ENCODE measurements at places on chromosomes 2 and 18. TPM values are rescaled to one million over a fixed set of nuclear protein-coding genes. Genes with fewer than 3 reads are reported as not detected.

The PTPRM gene
- total RNA-seq: 66.9 TPM

The SP140L gene
- 6.4 TPM for total RNA-seq

The TNS1 gene
- total RNA-seq: 14.7 TPM

The CYP26B1 gene
- total RNA-seq: 3.9 TPM

The CROCC2 gene
- 3.4 TPM for total RNA-seq

The GREB1L gene
- 39.3 TPM for total RNA-seq

The NDC80 gene
- 42.4 TPM for total RNA-seq

The SNX17 gene
- total RNA-seq: 142 TPM

The CD207 gene
- 0.44 TPM for total RNA-seq

The PAIP2B gene
- 16.5 TPM for total RNA-seq

The CHAC2 gene
- total RNA-seq: 9.2 TPM

The CFC1 gene
- total RNA-seq: 0.75 TPM

The SIX3 gene
- 0.32 TPM for total RNA-seq

DNA sequence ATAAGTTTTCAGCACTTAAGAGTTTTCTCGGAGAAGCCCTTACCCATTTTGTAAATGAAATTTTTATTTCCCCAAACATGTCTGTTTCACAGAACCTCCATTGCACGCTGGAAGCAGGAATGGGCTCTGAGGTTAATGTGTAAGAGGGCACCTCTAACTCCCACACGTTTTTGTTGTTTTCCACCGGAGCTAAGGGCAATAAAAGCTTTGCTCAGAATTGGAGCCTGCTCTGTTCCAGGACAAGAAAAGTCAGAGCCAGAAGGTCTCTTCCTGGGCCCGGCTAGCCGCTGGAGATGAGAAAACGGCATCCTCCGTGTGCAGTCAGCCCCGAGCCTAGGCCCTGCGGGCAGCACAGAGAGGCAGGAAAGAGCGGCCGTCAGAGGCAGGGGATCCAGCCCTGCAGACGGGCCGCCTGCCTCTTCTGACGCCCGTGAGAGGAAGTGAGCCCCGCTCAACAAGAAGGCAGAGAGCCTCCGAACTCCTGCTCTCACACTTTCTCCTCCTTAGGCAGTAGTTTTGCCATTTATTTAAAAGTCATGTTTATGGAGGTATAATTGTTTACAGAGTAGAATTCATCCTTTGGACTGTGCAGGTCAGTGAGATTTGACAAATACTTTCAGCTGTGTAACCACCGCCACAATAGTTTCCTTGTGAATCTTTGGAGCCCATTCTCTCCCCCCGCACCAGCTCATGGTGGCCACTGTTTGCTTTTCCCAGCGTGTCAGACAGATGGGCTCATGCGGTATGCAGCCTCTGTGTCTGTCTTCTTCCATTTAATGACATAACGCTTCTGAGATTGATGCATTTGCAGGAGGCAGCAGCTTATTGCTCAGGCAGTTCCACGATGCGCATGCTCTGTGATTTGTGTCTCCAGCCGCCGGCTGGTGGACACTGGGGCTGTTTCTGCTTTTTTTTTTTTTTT lies 117.3 kb downstream of the GALR1 start:
- peak; percentile 98 for ATAC-seq

DNA sequence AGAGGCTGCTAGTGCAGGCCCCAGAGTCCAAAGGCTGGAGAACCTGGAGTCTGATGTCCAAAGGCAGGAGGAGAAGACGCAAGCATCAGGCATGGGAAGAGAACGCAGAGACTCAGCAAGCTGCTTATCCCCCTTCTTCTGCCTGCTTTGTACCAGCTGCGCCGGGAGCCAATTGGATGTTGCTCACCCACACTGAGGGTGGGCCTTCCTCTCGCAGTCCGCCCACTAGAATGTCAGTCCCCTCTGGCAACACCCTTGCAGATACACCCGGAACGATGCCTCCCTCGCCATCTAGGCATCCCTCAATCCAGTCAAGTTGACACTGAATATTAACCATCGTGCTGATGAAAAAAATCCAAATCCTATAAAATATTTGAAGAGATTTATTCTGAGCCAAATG lies 141.6 kb downstream of the TWIST2 start:
- ATAC-seq: no peak

DNA sequence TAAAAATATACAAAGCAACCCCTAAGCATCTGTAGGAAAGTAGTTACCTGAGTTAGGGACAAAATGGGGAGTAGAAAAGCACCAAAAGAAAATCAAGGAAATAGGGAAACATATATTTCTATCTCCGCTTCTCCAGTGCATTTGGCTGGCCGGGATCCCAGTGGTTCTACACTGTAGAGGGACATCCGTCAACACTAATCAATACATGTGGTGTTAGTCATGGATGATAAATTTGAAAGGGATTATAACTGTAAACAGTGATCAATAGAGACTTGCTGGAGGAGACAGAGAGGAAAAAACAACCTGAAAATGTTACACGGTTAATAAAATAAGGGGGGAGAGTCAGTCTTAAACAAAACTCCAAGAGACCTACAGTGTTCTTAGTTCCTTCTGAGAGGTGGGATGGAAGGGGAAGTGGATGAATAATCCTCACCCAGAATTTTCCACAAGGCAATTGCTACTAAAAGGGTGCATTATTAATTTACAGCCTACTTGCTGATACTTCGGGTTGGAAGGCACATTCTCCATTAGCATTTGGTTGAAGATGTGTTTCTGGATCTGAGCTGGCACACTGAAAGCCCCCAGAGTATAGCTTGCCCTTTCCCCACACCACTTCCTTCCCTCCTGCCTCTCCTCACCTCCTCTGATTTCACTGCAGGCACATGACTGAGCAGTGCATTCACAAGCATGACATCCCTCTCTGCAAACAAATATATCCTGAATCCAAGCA lies 530.0 kb downstream of the BCL11A start:
- peak; percentile 96 for ATAC-seq

DNA sequence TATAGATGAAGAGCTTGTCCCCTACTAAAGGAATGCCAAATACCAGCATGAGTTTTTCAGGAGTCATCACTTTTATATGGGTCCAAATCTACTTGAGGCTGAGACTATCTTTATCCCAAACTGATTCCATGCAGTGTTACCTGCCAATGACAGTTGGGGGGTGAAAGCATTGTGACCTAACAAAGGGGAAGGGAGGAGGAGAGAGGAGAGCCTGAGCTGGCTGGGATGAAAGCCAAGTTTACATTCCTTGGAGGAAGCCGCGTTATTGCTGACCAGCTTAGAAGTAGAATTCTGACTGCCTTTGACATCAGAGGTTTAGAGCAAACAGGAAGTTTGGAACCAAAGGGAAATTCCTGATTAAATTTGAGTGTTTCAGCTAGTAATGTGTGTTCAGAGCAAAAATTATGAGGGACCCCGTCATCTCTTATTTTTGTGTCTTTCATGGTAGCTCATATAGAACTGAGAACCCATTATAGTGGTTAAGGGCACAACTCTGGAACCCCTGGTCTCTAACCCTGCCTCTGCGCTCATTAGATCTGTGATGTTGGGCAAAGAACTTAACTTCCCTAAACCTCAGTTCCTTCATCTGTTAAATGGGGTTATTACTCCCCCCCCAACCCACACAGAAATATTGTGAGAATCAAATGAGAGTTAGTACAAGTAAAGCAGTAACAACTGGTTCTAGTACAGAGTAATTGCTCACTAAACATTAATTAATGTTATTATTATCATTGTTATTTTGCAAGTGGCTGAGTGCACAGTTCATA lies 199.3 kb upstream of the EPAS1 start:
- peak; percentile 27 for ATAC-seq

GRCh38 chr2:238811293-238811692 lies 36.6 kb upstream of the TWIST2 start:
- no peak for ATAC-seq

GRCh38 chr2:228469721-228470120 lies 288.2 kb upstream of the SPHKAP start:
- no peak for ATAC-seq

DNA sequence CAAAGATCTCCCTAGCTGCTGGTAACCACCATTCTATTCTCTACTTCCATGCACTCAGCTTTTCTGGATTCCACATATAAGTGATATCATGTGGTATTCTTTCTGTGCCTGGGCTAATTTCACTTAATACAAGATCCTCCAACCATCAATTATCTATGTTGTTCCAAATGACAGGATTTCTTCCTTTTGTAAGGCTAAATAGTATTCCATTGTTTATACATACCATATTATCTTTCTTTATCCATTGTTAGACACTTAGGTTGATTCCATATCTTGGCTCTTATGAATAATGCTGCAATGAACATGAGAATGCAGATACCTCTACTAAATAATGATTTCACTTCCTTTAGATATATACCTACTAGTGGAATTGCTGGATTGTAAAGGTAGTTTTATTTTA lies 66.2 kb downstream of the ROCK2 start:
- ATAC-seq: no peak

- ATAC-seq: no peak
These were observed 197.2 kb upstream of the FSHR start for GRCh38 chr2:49351560-49351959.

DNA sequence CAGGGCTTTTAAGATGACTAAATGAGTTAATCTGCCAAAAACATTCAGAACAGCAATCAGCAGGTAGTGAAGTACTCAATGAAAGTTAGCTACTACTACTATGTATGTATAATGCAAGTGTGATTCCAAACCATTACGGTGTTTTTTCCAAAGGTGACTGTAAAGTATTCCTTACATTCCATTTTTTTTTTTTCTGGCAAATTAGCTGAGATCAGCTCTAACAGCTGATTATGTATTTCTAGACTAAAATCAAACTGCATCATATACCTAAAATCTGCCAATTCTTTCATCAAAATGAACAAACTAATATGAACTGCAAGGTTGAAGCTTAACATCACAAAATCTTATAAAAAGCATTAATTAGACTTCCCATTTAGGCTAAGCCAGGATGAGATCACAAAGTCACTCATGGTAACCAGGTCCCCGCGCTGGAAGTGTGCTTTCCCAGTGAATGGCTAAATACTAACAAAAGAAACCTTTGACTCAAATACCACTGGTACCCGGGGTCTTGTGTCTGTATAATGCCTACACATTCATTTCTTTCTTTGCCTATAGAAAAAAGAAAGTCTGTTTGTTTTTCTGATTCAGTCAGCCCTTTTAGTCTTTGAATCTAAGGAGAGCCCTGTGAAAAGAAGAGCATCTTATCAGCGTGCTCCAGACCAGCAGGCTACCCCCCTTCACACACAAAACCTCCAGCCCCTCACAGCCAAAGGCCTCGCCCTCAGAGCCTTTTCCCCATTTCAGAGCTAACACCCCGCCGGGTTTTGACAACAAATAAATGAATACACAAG lies 88.3 kb downstream of the RBMS1 start:
- no peak for ATAC-seq

- no peak for ATAC-seq
These were observed 8.9 kb downstream of the TEX44 start for GRCh38 chr2:231601356-231602229.

- no peak for ATAC-seq
These were observed 116.8 kb upstream of the EPC2 start for GRCh38 chr2:148527488-148528340.

DNA sequence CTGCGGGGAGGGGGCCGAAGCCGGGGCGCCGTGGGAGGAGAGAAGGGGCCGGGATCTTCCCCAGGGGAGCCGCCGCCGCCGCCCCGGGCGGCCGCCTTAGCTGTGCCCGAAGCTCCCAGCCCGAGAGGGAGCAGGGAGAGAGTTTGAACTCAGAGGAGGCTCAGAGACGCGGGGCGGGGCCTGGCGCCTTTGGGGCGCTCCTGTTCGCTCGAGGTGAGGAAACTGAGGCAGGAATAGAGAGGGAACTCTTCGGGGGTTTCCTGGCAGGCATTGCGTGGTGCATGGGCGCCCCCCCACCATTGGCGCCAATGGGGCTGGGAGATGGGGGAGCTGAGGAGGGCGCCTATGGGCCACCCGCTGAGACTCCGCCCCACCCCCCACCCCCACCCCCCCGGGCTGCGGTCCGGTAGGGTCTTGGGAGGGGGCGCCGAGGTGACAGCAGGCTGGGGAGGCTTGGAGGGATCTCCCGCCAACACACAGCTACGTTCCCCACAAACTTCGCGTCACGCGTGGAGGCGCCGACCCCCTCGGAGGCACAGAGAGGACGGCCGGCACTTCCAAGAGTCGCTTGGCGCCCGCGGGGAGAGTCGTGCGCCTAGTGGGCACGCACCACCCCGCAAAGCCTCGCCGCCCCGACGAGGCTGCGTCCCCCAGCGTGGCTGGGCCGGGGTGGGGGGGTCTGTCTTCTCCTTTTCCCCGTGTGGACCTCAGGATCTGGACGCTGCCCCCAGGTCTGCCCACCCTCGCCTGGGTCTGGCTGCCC lies 680 bp downstream of the CTDSP1 start:
- ATAC-seq: peak; percentile 2

GRCh38 chr18:2780750-2781149 lies 66.1 kb upstream of the EMILIN2 start:
- no peak for ATAC-seq

- peak; percentile 62 for ATAC-seq
These were observed 132.0 kb downstream of the SNTG2 start for GRCh38 chr2:1082456-1083205.

DNA sequence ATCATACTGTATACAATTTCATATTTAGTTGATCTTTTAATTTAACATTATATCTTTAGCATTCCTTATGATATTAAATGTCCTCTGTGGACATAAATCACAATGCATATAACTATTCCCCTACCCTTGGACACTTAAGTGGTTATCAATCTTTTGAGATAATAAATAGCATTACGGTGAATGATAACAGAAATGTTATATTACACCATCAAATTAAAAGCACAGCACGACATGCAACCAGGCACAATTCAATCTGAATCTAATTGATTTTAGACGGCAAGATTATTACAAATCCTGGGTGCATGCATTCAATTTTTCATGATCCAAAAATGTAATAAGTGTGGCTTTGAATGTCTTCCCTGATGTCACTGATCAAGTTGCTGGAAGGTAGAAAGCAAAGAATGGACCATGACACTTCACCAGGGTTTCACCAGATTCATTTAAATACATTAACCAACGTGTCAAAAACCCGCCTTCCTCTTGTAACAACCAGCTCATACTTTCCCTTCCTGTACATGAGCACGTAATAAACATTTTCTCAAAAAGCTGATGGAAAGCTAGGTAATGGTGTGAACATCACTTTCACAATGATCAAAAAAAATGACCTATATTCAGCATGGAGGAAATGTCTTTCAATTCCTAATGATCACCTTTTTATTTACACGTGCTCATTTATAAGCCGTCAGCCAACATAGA lies 513.7 kb upstream of the ID2 start:
- ATAC-seq: no peak

DNA sequence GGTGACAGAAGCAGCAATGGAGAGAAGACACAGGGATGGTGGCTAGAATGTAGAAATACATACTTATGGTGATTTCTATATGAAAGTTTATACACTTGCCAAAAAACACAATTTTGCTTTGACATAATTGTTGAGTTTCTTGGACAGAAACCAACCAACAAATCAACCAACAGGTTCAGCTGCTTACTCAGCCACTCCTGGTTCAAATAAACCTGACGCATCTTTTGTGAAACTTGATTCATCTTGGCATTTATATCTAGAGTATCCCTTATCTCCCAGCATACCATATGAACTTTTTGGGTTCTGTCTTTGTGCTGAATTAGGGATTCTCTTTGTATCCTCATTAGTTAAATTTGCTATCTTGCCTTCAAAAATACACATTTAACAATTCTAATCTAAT lies 54.1 kb upstream of the ERBB4 start:
- no peak for ATAC-seq

All from motor neuron (in vitro differentiated cells).